ENCODE measurements at places on chromosomes 12 and 14.

DNA sequence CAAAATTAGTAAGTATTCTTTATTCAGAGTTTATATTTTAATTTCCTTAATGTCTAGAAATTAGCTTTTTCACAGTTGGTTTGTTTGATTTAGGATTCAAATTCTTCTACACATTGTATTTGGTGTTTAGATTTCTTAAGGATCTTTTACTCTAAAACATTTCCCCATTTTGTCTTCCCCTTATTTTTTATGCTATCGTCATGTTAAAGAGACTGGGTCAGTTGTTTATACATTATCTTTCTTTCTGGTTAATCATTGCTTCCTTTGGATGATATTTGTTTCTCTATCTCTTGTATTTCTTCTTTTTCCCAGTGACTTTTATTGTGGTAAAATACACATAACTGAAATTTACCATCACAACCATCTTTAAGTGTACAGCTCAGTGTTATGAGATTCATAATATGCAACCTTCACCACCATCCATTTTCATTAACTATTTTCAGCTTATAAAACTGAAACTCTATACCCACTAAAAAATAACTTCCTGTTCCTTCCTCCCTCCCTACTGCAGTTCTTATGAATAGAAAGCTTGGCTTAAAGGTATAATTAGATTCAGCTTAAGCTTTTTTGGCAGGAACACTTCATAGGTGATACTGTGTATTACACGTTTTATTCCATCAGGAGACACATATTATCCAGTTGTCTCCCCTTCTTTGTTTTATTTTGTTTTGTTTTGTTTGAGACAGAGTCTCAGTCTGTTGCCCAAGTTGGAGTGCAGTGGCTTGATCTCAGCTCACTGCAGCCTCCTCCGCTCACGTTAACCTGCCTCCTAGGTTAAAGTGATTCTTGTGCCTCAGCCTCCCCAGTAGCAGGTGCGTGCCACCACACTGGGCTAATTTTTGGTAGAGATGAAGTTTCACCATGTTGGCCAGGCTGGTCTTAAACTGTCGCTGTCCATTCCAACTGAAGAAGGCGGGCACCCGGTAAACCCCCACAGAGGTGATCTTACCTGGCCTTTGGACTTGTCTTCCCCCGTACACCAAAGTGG is 45.0 kb downstream of the NOPCHAP1 start:
- DNase-seq: no peak

- no peak for DNase-seq
Measured at GRCh38 chr14:89920056-89920455, 34.5 kb downstream of the EFCAB11 start.

- DNase-seq: no peak
Measured at GRCh38 chr12:122449317-122449716, 26.8 kb upstream of the CLIP1 start.

- no peak for DNase-seq
Measured at GRCh38 chr12:88503281-88503703, 77.0 kb downstream of the KITLG start.

DNA sequence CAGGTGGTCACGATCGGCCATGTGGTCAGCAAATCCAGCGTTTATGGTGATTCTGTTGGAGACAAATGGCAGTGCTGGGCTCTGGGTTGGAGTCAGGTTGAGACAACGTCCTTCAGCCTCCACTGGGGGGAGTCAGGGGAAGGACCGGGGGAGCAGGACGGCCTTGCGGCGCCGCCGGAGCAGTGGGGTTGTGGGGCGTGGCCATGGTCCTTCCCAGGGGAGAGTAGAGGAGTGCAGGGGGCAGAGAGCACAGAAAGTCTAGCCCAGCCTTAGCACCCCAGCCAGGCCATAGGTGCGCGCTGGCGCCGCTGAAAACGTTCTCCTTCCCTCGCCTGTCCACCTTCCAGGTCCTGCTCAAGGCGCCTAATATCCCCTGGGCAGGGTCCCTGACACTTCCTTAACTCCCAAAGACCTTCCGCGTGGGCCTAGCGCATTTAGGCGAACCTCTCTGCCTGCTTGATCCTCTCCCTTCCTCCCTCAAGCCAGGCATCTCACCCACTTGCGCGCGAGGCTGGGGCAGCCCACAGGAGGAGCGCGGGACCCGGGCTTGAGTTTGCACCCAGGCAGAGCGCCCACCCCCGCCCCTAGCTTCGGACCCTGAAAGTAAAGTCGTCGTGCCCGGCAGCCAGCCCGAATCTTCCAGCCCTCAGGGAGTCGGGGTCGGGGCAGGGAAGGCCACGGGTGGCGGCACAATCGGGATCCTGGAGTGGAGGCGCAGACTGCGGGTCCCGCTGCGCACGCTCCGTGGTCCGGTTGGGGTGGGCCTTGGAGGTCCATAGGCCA is 3.1 kb upstream of the KIF26A start:
- DNase-seq: no peak

DNA sequence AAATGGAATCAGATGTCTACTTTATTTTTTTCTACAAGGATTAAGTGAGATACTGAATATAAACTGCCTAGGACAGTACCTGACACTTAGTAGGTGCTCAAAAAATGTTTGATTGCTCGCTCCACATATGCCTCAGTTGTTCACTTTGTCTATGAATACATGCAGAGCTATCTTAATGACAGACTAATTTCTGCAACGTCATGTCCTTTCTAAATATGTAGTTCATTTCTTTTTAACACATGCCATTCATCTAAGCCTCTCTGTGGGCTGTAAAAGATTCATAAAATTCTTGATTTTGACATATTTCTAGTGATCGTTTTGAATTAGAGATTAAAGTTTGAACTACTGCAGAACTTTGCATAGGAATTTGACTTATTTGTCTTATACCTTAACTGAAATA is 176.3 kb upstream of the STXBP6 start:
- no peak for DNase-seq

GRCh38 chr12:53750812-53751335 is 905 bp downstream of the CISTR start:
- DNase-seq: peak; percentile 24

GRCh38 chr12:81797100-81797499 is 38.0 kb upstream of the PPFIA2 start:
- no peak for DNase-seq

- no peak for DNase-seq
Measured at GRCh38 chr12:57517187-57517586, 3.1 kb downstream of the DDIT3 start.

DNA sequence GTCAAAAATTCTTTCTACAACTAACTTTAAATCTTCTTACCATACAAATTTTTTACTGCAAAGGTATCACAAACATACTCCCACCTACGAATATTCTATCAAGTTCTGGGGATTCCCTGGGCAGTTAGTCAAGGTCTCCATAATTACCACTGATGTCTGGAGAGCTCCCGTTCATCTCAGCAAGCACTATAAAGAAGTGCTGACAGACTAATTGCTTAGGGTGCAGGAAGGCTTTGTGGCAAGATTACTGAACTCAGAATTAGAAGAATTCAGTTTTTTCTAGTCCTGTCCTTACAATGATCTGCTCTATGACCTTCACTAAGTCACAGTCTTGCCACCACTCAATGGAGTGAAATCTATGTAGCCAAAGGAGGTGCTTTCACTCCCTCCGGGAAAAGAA is 61.5 kb downstream of the DUSP16 start:
- no peak for DNase-seq
